GM20000 (cell line): ENCODE measurements at places on chromosomes 4 and X.

GRCh38 chr4:36944232-36944631 is 300.3 kb upstream of the NWD2 start:
- DNase-seq: no peak

DNA sequence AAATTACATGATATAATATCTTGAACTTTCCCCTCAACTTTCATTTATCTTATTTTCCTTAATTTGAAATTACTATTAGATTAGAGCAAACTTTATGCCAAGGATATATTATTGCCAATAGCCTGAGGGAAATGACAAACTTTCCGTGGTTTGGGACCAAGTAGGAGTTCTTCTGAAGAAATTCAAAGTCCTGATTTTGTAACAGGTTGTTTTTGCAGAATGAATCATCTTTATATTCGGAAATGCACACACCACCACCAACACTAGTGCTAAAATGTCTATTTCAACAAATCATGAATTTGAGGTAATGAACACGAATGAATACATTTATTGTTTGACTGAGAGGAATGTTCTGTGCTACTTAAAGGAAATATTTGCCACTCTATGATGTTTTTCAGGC is 226.7 kb downstream of the GRIA2 start:
- no peak for DNase-seq

- DNase-seq: no peak
These were observed 50.3 kb downstream of the CASP3 start for GRCh38 chr4:184598753-184599491.

- no peak for DNase-seq
These were observed 703.3 kb upstream of the FRG1 start for GRCh38 chr4:189237340-189237739.

- no peak for DNase-seq
These were observed 4.4 kb downstream of the FGFBP2 start for GRCh38 chr4:15958562-15958961.

DNA sequence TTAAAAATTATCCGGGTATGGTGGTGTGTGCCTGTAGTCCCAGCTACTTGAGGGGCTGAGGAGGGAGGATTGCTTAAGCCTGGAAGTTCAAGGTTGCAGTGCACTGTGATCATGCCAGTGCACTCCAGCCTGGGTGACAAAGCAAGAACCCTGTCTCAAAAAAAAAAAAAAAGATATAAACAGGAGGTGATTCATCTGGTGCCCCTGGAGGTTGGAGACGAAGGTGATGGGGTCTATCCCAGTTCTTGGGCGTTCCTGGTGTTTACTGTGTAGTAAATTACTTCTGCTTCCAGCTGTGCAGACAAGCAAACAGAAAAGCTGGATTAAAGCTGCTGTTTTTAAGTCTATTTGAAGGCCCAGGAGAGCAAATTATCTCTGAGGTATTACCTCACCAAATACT is 19.9 kb downstream of the GPKOW start:
- DNase-seq: no peak

GRCh38 chr4:78767350-78767749 is 8.8 kb upstream of the BMP2K start:
- DNase-seq: peak; percentile 20

DNA sequence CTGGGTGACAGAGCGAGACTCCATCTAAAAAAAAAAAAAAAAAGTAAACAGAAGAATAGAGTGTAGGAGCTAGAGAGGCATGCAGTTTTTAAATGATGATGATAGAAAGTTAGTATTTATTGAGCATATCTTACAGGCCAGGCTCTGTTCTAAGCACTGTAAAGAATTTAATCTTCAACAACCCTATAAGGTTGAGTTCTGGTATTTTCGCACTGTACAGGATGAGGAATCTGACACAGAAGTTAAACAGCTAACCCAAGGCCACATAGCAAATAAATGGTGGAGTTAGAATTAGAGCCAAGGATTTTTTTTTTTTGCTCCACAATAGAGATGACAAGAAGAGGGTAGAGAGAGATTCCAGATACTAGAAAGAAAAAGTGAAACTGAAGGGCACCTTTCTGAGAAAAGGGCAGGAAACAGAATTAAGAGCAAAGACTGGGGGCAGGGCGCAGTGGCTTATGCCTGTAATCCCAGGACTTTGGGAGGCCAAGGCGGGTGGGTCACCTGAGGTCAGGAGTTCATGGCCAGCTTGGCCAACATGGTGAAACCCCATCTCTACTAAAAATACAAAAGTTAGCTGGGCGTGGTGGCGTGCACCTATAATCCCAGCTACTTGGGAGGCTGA is 56.1 kb downstream of the KLHL5 start:
- DNase-seq: no peak

DNA sequence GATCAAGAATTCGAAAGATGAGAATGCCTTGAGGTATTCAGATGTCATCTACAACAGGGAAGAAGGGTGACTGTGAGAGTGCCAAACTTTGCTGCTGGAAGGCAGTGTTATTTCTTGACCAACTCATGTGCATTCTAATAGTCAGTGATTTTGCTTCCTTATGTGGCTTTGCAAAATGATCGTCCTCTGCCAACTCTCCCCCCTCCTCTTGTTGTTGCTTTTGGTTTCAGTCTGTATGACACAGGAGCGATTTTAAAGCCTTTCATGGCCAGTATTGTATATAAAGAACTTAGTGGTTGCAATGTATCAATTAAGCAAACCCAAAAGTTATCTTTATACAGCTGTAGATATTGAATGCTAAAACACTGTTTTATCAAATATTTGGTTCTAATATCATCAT is 379.1 kb downstream of the IL1RAPL1 start:
- DNase-seq: no peak

GRCh38 chr4:57639561-57640382 is 529.6 kb upstream of the IGFBP7 start:
- no peak for DNase-seq

DNA sequence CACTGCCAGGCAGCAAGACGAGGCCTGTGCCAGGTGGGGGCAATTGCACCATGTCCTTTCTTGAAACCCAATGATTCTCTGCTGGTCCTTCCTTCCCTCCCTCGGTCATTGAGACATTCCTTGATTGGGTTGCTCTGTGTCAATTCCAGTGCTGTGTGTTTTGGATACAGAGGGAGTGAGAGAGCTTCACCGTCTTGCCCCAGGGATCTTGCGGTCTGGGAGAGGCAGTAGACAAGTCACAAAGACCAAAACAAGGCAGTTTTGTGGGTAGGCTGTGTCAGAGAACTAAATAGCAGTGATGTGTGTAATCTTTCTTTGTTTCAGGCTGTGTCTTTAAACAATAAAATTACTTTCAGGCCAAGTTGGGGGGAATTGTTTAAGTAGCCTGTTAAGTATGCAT is 38.8 kb upstream of the TADA2B start:
- no peak for DNase-seq

- DNase-seq: no peak
These were observed 182.7 kb upstream of the HHIP start for GRCh38 chr4:144463236-144463635.

DNA sequence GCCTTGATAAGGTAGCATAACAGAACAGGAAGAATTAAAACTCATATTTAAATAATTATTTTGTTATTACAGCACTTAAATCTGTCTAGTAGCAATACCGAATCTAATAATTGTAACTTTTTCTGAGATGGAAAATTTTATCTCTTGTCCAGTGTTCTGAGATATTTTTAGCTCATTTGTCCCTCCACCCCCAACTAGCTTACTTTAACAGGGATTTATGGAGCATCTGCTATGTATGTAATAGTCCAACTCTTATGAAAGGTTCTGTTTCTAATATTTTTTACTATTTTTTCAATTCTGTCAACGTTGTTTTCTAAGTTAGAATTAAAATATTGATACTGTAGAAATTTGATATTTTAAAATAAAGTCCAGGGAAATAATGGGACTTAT is 38.2 kb upstream of the NUDT6 start:
- no peak for DNase-seq

DNA sequence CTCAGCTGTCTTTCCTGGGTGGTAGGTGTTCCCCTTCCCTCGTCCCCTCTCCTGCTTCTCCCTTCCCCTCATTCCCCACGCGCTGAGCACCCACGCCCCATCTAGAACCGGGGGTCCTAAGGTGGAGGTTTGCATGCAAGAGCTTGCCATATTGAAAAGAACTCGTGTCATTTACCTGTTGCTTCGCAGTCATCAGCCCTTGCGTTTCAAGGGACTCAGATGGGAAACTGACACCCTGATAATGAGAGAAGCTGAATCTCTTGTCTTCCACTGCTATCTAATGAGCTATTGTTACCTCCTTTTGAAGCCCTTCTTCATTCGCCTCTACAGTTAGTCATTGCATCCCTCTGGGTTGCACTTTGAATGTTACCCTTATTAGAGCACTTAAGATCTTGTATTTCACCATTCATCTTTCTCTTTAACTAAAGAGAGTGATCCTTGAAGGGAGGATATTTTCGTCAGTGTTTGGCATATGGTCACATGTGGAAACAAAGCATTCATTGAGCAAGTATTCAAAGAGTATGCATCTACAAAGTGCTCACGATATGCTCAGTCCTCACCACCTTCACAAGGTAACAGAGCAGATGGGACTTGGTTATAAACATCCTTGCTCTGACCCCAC is 25.7 kb downstream of the ARL9 start:
- DNase-seq: no peak

GRCh38 chr4:13544606-13545393 is 492 bp upstream of the NKX3-2 start:
- DNase-seq: peak; percentile 85

GRCh38 chr4:13411942-13412341 is 72.2 kb downstream of the RAB28 start:
- DNase-seq: no peak

GRCh38 chrX:47169273-47169672 is 24.3 kb downstream of the RBM10 start:
- no peak for DNase-seq

DNA sequence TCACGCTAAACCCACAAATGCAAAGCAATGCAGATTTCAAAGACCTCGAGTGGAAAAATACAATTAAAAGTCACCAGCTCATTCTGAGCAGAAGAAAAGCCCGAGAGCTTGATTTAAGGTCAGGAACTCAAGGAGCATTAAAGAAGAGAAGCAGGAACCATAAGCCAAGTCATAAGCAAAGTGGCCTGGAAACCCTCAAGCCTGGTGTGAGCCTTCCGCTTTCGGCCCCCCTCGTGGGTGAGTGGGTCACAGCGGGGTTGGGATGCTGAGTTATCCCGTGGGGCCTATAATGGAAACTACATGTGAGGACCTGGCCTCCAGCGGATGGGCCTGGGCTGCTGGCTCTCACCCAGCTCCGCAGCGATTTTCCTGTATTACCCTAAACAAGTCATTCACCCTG is 504.3 kb downstream of the RAB28 start:
- no peak for DNase-seq

- no peak for DNase-seq
These were observed 2.9 kb downstream of the NOCT start for GRCh38 chr4:139018501-139018900.

- DNase-seq: no peak
These were observed 12.7 kb downstream of the OPHN1 start for GRCh38 chrX:68420559-68420958.

DNA sequence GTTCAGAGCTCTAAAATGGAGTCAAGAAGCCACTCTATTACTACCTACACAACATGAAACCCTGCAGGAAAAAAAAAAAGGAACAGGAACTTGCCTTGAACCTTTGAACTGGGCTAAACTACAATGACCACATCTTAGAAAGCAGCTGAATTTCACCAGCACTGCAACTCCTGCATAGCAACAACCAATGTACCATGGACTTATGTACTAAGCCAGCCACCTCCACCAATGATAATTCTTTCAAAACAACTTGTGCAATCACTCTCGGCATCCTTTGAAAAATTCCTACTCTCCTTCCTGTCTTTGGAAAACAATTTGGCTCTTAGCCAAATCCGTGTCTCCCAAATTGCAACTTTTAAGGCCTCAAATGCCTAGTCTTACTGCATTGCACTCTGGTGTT is 26.8 kb upstream of the FMR1 start:
- DNase-seq: no peak

- DNase-seq: no peak
These were observed 3.5 kb upstream of the STS start for GRCh38 chrX:7143941-7144525.

DNA sequence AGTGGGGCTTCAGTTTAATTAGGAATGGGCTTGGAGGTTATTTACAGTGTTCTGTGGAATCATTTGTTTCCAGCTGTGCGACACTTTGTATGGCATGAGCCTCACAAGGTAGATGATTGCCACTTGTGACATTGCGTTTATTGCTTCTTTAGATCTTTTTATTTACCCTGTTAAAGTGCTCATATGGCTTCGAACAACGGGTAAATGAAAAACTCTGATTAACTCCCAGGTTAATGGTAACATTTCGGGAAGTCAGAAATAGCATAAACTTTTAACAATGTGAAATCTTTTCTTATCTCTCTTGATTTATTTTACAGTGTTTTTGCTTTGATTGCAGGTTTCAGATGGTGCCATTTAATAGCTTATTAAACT is 494.3 kb downstream of the IDS start:
- no peak for DNase-seq

- DNase-seq: no peak
These were observed 49.1 kb upstream of the DHRSX start for GRCh38 chrX:2549876-2550275.

- no peak for DNase-seq
These were observed 381.3 kb upstream of the INTU start for GRCh38 chr4:127251423-127251822.

- DNase-seq: peak; percentile 12
These were observed 13.6 kb upstream of the TMEM156 start for GRCh38 chr4:39045827-39046221.

GRCh38 chr4:163201358-163201757 is 34.7 kb upstream of the NAF1 start:
- no peak for DNase-seq

- no peak for DNase-seq
These were observed 298.7 kb upstream of the EMCN start for GRCh38 chr4:100816436-100817045.

- no peak for DNase-seq
These were observed 48.6 kb downstream of the MAGEA9 start for GRCh38 chrX:149830192-149830873.

DNA sequence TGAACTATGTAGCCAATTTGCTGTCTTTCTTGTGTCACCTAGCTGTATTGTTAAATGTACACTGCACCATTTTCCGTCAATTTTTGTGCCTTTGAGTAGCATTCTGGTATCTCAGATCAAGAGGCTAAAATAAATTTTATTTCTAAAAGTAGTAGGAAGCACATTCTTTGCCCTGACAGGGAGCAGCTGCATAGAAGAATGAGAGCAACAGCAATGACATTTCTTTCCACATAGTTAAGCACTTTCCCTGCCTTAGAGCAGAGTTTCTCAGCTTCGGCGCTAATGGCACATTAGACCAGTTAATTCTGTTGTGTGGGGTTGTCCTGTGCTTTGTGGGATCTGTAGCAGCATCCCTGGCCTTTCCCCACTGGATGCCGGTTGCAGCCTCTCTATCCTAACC is 173.9 kb downstream of the CHIC2 start:
- DNase-seq: no peak

GRCh38 chrX:128616933-128617332 is 564.7 kb upstream of the ACTRT1 start:
- no peak for DNase-seq

DNA sequence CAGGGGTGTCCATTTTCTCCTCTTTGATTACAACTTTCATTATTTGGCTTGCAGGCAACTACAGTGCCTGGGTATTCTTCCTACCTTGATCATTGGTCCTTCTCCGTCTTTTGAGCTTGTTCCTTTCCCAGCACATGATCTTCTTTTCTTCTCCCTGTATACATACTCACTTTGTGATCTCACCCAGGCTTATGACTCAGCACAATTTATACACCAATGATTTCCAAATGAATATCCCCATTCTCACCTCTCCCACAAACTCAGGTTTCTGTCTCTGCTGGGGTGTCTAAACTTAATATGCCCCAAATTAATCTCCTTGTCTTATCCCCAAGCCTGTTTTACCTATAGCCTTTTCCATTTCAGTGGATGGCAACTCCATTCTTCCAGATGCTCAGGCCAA is 19.5 kb upstream of the C4orf54 start:
- DNase-seq: no peak

GRCh38 chr4:109648266-109648996 is 54.8 kb downstream of the CASP6 start:
- peak; percentile 27 for DNase-seq
